ENCODE measurements at places on chromosomes 1 and 21.

DNA sequence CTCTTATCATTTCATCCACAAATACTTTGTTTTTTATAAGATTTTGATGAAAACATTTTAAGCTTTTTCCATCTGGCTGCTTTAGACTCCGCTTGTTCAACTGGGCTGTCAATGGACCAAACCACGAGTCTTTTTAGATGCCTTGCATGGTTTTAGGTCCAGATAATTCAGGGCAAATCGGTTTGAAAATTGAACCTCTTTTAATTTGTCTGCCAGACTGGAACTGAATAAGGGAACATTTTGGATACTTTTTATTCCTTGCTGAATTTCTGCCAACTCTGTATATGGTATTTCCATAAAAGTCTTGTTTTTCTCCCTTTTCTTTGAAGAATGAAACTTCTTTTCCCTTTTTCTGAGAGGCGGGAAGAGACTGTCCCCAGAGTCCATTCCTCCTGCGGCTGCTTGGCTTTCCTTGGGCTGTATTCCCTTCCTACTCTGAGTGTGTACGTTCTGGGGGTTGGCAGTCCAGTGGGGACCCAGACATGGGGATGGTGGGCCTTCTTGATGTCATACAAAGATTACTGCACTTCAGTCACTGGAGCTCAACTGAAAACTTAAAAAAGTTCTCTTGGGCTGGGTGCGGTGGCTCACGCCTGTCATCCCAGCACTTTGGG is 46.5 kb upstream of the CNN3 start:
- no peak for DNase-seq

DNA sequence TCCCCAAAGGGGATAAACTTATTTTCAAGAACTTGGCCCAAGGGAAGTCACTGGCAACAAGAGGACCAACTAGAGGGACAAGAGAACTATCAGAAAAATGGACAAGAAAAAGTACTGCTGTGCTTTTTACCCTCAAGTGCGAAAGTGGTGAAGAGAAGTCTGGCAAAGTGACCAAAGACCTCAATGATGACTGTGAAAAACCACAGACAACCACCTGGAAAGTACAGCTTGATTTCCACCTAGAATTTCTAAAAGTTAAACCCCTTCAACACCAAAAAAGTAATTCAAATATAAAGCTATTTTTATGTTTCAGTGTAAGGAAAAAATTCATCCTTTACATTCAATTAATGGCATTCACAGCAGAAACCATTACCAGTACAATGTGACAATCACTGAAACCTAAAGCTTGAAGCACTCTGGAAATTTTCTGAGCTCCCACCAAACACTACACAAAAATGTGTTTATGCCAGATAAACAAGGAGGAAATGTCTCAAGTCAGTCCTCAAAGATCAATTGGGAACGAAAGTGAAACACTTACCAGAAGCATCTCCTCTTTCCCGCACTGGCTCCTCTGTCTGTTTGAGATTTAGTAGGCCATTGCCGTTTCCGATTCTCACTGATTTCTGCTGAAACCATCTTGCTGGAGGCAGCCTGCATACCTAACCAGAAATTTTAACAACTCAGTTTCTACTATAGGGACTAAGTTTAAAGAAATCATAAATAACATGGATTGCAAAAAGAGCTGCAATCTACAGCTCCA is 8.3 kb downstream of the SDE2 start:
- no peak for DNase-seq

DNA sequence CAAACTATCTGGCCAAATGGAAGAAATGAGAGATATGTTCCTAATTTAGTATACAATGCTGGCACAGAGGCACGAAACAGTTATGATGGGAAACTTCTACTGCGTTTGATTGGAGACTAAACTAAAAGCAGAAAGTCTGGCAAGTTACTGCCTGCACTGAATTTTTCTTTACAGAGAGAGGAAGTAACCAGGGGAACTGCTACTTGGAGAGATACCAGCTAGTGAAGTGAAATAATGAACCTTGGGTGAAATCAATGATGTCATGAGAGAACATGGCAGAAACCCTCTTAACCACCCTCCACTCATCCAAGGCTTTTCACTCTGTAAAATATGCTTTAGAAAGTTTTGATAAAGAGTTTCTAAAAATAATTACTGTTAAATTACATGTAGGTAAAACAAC is 29.3 kb downstream of the NIBAN1 start:
- no peak for DNase-seq

DNA sequence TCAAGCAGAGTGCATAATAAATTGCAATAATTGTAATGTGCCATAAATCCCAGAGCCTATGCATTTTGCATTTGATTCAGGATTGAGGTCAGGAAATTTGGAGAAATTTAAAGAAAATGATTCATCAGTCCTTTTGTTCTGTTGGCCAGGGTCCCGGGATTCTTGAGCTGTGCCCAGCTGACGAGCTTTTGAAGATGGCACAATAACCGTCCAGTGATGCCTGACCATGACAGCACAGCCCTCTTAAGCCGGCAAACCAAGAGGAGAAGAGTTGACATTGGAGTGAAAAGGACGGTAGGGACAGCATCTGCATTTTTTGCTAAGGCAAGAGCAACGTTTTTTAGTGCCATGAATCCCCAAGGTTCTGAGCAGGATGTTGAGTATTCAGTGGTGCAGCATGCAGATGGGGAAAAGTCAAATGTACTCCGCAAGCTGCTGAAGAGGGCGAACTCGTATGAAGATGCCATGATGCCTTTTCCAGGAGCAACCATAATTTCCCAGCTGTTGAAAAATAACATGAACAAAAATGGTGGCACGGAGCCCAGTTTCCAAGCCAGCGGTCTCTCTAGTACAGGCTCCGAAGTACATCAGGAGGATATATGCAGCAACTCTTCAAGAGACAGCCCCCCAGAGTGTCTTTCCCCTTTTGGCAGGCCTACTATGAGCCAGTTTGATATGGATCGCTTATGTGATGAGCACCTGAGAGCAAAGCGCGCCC is 8.7 kb downstream of the PROX1 start:
- DNase-seq: no peak
